Placental epithelial cell (primary cell): ENCODE measurements at places on chromosomes 6 and 20. TPM values are rescaled to one million over a fixed set of nuclear protein-coding genes. Genes with fewer than 3 reads are reported as not detected.

Gene FAM209A
- 0.33 and 0.79 TPM in 2 replicates for total RNA-seq

Gene ADGB
- total RNA-seq: 0.39 TPM in 1 of 2 replicates, not detected in the other

Gene FOXO3
- 50.9 and 73.0 TPM in 2 replicates for total RNA-seq

Gene MCCD1
- not detected in 2 replicates for total RNA-seq

Gene CTAGE9
- total RNA-seq: 0.11 TPM in 1 of 2 replicates, not detected in the other

Gene RNASET2
- 39.9 and 54.6 TPM in 2 replicates for total RNA-seq

Gene RBPJL
- not detected in 2 replicates for total RNA-seq

Gene XRN2
- total RNA-seq: 66.0 and 74.2 TPM in 2 replicates

Gene PPP1R14C
- total RNA-seq: 4.7 and 14.5 TPM in 2 replicates

Gene OR2H1
- total RNA-seq: not detected in 2 replicates

Gene AGER
- total RNA-seq: 5.7 and 5.9 TPM in 2 replicates

Gene TAAR5
- total RNA-seq: not detected in 2 replicates

Gene TRIM40
- not detected in 2 replicates for total RNA-seq

Gene DCDC2
- total RNA-seq: not detected in 2 replicates

Gene ANGPT4
- under 0.01 TPM in 1 of 2 replicates, not detected in the other for total RNA-seq

Gene SLC26A8
- total RNA-seq: not detected in 2 replicates

Gene RSPH9
- total RNA-seq: 0.43 and 2.4 TPM in 2 replicates
